ENCODE measurements at places on chromosomes 11 and 22.

DNA sequence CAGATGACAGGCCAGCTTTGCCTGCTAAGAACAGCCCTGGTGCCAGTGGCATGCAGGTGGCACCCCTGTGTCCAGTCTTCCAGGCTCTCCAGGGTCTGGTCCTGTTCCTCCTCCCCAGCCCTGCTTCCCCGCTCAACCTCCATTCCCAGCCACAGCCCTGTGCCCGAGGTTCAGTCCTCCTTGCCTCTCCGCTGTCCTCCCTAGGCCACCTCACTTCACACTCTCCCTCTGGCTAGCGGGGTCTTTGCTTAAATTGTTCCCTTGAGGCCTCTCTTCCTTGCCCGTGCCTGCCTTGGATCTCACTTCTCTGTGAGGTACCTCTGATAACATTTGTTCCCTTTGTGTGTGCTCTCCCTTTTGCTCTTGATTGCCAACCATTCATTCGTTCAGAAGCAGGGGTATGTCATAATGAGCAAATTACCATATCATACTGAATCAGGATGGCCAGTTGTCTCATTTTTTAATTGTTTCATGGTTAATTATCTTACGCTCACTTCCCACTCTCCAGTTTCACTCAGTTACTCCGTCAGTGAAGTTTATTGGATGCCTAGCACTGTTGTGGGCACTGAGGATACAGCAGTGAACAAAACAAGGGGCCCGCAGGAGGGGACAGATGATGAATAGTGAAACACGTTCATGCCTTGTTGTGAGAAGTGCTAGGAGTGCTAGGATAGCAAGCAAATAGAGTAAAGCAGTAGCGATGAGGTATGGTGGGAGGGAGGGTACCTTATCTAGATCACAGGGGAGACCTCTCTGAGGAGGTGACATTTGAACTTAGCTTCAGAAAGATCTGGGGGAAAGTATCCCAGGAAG, 7.4 kb downstream of the BMAL1 start:
- DNase-seq = no peak

GRCh38 chr11:116581349-116581748, 191.4 kb downstream of the BUD13 start:
- DNase-seq = no peak

- no peak for DNase-seq
Measured at GRCh38 chr22:50040717-50041116, 17.4 kb downstream of the TTLL8 start.

GRCh38 chr11:64894812-64895452, 16.5 kb upstream of the EHD1 start:
- no peak for DNase-seq

- DNase-seq = no peak
Measured at GRCh38 chr22:44444341-44445306, 53.4 kb downstream of the RTL6 start.

- DNase-seq = no peak
Measured at GRCh38 chr22:31284281-31285155, 7.8 kb downstream of the PIK3IP1 start.

GRCh38 chr11:79506734-79507344, 66.0 kb upstream of the TENM4 start:
- no peak for DNase-seq

GRCh38 chr11:11636671-11637070, 14.9 kb upstream of the GALNT18 start:
- no peak for DNase-seq

DNA sequence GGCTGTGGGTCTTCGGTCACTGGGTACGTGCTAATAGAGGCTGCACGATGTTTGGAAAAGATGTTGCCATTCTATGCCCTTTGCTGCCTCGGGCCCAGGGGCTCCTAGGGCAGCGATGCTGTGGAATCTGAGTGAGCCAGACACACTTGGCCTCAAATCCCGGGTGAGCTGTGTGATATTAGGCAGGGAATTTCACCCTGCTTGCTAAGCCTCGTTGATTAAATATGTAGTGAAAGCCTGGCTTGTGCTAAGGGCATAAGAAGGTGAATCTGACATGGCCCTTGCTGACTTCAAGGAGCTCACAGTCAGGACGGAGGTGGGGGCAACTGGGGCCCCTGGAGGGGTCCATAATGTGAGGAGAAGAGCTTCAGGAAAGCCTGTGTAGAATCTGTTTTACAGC, 5.4 kb upstream of the HMOX1 start:
- DNase-seq = no peak

GRCh38 chr11:106552694-106553203, 465.5 kb downstream of the GUCY1A2 start:
- DNase-seq = no peak

- no peak for DNase-seq
Measured at GRCh38 chr11:59283311-59283710, 70.6 kb upstream of the MPEG1 start.

DNA sequence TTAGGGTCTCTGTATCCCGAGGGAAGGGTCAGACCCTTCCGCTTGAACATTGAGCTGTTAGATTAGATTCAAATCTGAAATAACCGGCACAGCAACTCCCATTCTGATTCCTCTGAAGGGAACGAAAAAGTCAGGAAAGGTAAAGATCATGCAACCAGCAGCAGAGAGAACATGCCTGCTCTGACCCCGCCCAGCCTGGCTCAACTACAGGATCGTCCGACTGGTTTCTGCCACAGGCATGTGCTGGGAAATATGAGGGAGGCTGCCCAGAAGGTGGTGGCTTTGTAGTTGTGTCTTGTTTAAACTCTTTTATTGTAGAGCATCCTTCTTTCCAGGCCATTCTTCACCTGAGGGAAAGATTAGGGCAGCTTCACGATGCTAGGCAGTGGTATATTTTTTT, 5.0 kb upstream of the MTNR1B start:
- DNase-seq = no peak

- DNase-seq = no peak
Measured at GRCh38 chr11:9266132-9266736, 1.1 kb upstream of the DENND5A start.

- no peak for DNase-seq
Measured at GRCh38 chr22:36768616-36769015, 7.3 kb downstream of the IFT27 start.

- peak; percentile 17 for DNase-seq
Measured at GRCh38 chr11:107780775-107781174, 68.9 kb upstream of the SLN start.

GRCh38 chr11:45395947-45396346, 109.8 kb upstream of the SYT13 start:
- DNase-seq = no peak

DNA sequence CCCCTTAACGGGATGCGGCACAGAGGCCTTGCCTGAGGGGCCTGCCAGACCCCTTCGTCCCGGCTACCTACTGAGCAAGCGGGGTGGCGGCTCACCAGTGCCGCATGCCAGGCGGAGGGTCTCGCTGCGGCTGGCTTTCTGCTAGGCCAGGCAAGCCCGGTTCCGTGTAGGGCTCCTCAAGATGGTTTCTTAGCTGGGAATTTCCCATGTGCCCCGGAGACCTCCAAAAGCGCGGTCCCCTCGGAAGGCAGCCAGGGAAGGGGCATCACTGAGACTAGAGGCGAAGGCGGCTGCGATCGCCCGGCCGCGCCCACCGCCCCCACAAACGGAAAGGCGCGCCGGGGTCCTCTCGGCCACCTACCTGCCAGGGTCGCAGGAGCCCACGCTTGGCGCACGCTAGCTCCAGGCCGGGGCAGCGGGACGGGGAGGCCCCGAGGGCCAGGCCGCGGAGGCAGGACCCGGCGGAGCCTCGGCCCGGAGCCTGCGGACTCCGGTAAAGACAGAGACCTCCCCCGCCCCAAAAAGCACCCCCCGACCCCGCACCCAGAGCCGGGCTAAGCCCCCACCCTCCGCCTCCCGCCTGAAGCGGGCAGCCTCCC, 23.8 kb downstream of the MICAL3 start:
- DNase-seq = peak; percentile 33

GRCh38 chr11:28383456-28383855, 275.3 kb downstream of the METTL15 start:
- DNase-seq = no peak

GRCh38 chr11:69499186-69499917, 17.9 kb downstream of the LINC01488 start:
- DNase-seq = no peak

GRCh38 chr11:33692013-33692504, 8.6 kb downstream of the C11orf91 start:
- DNase-seq = peak; percentile 97

DNA sequence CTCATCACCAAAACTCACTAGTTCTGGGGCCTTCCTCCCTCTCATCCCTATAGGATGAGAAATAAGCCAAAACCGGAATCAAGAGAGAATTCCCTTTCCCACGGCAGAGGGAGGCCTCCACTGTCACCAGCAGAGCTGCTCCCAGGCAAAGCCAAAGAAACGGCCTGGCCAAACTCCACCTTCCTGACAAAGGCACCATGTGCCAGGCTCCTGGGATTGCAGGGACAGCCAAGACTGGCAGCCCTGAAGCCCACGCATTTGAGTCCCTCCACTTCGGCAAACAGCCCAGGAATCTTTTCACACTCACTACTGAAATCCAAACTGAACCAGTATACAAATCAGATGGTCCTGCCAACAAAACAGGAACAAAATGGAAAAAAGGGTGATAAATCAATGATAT, 6.1 kb downstream of the SMCO4 start:
- no peak for DNase-seq

GRCh38 chr11:66918741-66919140, 39.4 kb downstream of the PC start:
- DNase-seq = no peak

- DNase-seq = peak; percentile 3
Measured at GRCh38 chr11:22725079-22725478, 58.7 kb downstream of the GAS2 start.

DNA sequence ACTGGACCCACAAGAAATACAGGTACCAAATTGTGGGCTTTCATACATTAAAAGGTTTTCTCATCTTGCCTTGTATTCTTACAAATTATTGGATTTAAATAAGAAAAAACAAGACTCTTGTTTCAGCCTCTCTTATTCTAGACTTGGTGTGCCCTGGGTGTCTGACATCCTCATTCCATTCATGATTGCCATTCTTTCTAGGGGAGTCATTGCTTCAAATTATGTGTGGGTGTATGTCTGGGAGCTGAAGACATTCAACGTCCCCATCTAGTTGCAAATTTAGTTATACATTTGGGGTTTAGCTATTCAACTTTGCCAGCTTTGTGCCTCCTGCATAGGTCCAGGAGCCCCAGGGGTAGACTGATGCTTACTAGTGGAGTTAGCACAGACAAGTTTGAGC, 18.1 kb downstream of the MAML2 start:
- DNase-seq = peak; percentile 81

DNA sequence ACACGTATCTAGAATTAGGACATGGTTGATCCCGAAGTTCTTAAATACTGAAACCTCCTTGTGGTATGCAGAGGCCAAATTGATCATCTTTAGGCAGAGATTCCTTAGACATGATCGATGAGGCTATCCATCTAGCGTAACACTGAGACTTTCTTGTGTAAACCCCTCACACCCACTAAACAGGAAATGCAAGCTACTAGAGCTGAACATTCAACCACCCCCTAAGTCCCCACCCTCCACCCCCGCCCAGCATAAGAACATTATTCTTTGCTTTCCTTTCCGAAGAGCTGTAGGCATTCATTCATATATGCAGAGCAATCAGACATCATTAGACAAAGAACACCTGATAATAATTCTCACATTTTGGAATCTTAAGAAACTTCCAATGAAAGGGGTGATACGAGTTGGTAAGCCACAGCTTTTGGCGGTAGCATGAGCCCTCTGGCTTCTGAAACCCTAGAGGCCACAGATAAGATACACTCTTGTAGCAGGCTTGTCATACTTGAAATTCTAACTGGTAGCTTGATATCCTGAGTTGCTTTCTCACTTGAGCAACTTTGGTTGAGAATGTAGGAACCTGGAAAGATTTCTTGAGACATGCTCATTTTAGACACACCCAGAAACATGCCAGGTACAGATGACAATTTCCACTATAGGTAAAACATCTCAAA, 42.2 kb downstream of the FLI1 start:
- no peak for DNase-seq

DNA sequence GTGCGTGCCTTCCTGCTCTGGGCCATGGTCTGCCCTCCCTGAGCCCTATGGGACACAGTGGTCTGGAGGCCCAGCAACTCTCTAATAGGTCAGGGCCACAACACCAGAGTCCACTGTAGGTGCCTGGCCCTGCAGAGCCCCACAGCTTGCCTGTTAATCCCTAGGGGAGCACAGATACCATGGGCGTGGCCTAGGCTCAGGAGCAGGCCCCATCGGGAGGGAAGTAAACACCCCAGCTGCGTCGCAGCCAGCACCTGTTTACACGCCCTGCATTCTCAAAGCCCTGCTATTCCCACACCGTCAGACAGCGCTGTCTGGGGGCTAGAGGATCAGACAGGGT, 2.5 kb downstream of the KCTD17 start:
- DNase-seq = no peak

- no peak for DNase-seq
Measured at GRCh38 chr22:38413085-38414008, 41.7 kb downstream of the KCNJ4 start.

DNA sequence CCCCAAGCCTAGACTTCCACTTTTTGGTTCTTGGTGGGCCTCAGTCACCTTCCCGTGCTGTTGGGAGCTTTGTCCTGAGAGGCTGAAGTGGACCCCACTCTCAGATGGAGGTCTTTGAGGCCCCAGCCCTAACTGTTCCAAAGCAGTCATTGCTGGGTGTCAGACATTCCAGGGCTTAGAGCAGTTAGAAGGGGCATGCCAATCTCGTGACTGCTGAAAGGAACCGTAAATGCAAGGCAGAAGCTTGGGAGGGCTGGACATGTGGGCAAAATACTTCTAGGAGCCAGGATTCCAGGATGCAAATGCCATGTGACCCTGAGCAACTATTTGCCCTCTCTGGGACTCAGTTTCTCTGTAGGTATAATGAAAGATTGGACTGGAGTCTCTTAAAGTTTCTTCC, 118.8 kb upstream of the CRYBB3 start:
- no peak for DNase-seq

DNA sequence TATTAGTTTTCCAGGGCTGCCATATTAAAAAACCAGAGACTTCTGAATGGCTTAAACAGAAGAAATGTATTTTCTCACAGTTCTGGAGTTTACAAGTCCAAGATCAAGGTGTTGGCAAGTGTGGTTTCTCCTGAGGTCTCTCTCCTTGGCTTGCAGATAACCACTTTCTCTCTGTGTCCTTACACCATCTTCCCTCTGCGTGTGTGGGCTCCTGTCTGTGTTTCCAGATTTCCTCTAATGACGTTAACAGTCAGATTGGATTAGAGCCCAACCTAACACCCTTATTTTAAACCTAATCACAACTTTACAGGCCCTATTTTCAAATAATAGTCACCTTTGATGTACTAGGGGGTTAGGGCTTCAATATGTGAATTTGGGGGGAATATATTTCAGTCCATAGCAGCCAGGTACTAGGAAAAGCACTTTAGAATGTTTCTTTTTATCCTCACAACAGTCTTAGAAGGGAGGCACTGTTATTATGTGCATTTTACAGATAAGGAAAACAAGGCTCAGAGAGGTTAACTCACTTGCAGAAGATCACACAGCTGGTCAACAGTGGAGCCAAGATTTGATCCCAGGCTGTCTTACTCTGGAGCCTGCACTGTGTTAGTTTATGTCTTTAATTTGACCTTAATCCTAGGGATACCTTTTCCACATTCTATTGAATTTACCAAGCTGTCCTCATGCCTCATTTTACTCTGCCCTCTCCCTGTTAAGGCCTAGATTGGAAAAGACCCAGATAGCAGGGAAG, 116.4 kb upstream of the CRYBB3 start:
- no peak for DNase-seq

Measured in cardiac fibroblast (primary cell).